ENCODE measurements at places on chromosomes 7 and 10.

GRCh38 chr10:75707080-75707840 is 275.8 kb downstream of the LRMDA start:
- DNase-seq = no peak

- no peak for DNase-seq
These were observed 41.1 kb upstream of the DPYSL4 start for GRCh38 chr10:132145521-132146185.

DNA sequence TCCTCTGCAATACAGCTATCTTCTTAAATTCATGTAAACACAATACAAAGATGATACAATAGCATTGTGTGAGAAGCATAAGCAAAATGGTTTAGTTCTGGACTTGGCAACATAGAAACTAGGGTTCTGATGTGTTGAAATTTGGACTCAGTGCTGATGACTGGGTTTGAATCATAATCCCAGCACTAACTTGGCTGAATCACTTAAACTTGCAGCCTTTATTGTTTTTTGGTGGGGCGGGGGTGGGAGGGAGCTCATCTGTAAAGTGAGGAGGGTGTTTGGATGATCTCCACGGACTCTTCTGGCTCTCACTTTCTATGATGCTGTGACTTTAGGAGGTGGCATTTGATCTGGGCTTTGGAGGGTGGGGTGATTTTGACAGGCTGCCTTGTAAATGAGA is 158.2 kb downstream of the WNT2 start:
- DNase-seq = peak; percentile 76

DNA sequence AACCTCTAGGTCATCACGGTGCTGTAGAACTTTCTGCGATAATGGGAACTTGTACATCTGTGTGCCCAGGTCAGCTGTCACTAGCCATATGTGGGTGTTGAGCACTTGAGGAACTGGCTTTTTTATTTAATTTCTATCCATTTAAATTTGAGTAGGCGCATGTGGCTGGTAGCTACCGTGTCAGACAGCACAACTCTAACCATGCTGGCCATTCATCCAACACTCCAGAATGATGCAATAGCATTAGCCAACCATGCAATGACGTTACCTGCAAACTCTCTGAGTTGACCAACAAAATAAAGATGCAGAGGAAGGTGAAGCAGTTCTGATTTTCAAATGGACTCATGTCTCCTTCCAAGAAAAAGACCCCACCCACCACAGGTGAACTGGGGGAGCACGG is 24.4 kb upstream of the CHST15 start:
- DNase-seq = no peak

DNA sequence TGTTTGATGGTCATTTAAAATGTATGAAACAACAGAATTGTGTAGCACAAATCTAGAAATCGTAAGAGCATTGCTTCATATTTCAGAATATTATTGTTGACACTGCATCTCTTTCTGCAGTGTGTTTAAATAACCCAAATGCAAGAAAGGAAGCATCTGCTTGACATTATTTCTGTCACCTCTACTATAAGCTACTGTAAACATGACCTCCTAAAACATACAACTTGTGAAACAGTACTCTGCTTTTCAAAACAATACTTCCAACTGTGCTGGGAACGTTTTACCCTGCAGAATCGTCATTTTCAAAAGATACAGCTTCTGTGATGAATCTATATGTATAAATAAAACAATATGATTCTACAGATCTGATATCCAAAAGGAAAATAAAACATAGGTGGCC is 82.0 kb downstream of the RNF133 start:
- DNase-seq = no peak

- no peak for DNase-seq
These were observed 141.4 kb downstream of the BUB3 start for GRCh38 chr10:123295644-123296043.

DNA sequence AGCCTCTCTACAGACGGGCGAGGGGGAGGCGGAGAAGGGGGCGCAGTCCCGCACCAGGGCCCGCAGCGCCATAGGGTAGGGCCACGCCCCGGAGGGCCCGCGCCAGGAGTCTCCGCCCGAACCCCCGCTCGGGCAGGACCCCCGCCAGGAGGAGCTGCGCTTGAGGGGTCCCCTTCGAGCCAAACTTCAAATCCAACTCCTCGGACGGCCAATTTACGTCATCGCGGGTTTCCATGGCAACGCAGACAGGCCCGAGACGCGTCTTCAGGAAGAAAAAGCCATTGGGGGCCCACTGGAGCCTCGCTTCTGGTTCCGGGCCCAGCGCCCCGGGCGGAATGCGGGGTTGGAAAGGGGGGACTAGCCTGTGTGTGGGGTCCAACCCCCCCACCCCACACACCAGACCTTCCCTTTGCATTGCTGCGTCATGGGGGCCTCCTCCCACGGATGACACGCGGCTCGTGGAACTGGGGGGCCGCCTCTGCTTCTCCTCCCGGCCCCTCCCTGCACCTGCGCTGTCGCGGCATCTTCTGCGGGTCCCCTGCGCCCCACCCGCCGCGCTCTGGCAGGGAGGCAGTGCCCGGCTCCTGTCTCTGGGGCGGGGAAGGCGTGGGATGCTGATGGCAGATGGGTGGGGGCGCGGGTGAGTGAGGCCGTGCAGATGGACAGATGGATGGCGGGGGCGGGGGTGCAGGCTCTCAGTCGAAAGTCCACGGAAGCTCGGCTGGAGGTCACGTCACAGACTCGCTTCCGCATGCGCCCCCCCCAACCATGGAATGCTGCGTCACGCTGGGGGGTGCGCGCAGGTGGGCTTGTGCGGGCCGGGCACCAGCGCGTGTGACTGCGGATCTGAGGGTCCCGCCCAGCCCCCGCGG is 1.2 kb downstream of the CALY start:
- DNase-seq = no peak

GRCh38 chr10:70666960-70667798 is 5.1 kb upstream of the ADAMTS14 start:
- DNase-seq = no peak

GRCh38 chr7:47383072-47383471 is 198.8 kb downstream of the TNS3 start:
- DNase-seq = peak; percentile 63

GRCh38 chr10:52383088-52383487 is 69.0 kb downstream of the DKK1 start:
- no peak for DNase-seq

- DNase-seq = no peak
These were observed 9.8 kb downstream of the SDK1 start for GRCh38 chr7:3310884-3311283.

DNA sequence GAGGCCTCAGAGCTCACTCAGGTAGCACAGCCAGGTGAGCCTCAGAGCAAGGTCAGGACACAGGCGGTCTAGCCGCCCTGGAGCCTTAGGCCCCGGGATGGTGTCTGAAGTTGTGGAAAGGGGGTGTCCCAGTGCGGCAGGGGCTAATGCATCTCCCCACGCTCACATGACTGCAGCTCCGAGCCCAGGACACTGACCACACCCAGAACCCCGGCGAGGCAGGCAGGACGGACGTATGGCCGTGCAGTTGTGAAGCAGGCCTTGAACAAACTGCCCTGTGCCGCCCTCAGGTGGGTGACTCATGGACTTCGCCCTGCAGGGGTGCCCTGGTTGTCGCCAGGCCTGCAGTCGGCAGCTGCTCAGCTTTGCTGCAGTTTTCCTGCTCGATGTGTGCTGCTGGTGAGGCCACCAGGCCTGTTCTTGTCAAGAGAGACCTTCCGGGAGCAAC is 5.0 kb upstream of the PRKAR1B start:
- no peak for DNase-seq

DNA sequence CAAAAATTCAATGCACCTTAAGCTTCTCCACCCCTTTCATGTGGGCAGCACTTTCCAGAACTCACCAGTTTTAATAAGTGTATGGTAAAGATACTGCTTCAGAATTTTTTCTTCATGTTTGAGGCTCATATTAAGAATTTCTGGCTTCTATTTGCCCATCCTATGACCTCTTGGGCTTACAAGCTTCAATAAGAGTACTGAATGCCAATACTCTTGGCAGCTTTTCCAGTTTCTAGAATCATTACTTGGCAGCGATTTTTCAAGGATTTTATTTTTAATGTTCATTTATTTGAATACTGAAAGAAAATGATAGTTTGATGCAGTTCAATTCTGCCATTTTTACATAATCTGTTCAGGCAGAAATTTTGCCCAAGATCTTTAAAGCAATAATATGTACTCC is 242.1 kb upstream of the KCND2 start:
- no peak for DNase-seq
